ENCODE measurements at places on chromosomes 3 and 15.

GRCh38 chr3:53196575-53197407, 35.8 kb downstream of the PRKCD start:
- no peak for DNase-seq

- DNase-seq = no peak
These were observed 61.1 kb upstream of the PPIB start for GRCh38 chr15:64223882-64224281.

- DNase-seq = no peak
These were observed 103.9 kb upstream of the BCL6 start for GRCh38 chr3:187849016-187849654.

- DNase-seq = no peak
These were observed 215.6 kb downstream of the CADPS start for GRCh38 chr3:62659660-62660059.

DNA sequence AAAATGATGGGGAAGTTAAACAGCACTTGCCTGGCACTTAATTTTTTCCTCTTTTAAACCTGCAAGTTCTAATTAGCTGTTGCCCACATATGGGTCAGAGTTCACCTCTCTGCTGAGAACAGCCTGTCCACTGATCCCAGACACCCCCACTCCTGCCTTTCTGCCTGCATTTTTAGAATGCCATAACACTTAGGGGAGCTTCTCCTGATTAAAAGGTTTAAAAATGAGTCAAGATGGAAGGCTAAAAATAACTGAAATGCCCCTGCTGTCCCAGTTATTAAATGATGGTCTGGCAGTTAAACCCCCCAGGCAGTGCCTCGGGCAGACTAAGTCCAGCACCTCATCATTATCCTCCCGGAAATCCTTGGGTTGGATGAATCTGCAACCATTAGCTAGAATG, 913.6 kb upstream of the ARPP21 start:
- no peak for DNase-seq

GRCh38 chr3:36227980-36228379, 152.3 kb upstream of the STAC start:
- DNase-seq = no peak

DNA sequence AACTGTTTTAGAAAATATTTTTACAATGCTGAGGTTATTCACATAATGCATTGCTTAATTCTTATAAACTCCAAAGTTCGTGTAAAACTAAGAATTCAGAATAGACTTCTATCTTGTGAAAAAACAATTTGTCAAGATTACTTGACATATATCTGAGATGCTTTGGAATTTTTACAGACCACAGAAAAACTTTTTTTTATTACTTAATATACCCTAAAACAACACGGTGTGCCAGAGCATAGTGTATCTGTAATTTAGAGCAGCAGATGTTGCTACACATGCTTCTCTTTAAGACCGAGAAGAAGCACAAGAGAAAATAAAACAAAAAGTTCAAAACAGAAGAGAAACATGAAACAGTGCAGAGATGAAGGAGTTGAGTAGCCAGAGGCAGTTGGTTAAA, 26.4 kb downstream of the ASB7 start:
- DNase-seq = no peak

GRCh38 chr3:138099417-138099816, 16.0 kb downstream of the DZIP1L start:
- DNase-seq = no peak

- DNase-seq = no peak
These were observed 9.6 kb downstream of the EMC3 start for GRCh38 chr3:9976721-9977709.

DNA sequence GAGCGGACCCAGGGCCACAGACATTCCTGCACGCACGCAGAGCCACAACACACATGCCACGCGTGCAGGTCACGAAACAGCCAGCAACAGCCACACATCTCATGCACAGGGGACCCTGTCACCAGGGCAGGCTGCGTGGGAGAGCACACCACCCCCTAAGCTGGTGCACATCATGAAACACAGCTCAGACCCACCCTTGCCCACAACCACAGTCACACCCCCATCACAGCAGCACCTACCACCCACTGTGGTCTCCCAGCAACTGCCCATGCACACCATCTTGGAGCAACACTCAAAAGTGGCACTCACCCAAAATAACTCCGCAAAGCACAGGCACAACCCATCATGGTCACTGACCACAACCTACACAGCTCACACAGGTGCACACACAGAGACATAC, 75.7 kb downstream of the OCA2 start:
- DNase-seq = no peak

DNA sequence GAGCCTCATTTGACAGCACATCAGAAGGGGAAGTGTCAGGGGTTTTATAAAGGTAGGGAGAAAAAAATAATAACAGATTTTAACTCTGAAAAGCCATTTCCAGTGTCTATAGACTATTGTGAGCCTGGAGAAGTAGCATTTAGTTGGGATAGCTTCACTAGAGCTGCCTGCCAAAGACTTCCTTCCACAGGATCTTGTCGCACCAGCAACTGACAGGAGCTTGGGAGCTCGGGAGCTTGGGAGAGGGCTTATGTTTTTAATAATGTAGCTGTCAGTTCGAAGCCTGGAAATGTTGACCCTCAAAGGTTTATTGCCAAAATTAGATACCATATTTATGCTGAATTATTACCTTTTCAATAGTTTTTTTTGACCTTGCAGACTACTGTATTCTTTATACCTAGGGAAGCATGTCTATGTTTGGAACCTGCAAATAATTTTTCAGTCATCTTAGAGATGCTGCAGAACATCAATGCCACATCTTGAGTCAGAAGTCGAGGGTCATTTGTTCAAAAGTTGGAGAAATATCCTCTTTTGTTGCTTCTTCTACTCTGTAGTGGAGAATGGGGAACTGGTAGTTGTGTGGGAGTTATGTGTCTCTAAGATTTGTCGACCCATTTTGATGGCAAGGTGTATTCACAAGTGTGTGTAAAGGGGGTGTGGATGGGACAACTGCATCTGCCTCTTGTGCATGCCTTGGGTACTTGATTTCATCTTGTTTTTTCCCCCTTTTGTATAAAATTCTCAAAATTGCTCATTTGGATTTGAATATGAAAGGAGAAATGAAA, 41.7 kb downstream of the ARPP21 start:
- DNase-seq = no peak

GRCh38 chr3:130915567-130916292, 21.8 kb downstream of the ATP2C1 start:
- DNase-seq = no peak

Measured in stimulated activated naive CD4-positive, alpha-beta T cell (primary cell).